ENCODE measurements at places on chromosomes 1 and 21.

DNA sequence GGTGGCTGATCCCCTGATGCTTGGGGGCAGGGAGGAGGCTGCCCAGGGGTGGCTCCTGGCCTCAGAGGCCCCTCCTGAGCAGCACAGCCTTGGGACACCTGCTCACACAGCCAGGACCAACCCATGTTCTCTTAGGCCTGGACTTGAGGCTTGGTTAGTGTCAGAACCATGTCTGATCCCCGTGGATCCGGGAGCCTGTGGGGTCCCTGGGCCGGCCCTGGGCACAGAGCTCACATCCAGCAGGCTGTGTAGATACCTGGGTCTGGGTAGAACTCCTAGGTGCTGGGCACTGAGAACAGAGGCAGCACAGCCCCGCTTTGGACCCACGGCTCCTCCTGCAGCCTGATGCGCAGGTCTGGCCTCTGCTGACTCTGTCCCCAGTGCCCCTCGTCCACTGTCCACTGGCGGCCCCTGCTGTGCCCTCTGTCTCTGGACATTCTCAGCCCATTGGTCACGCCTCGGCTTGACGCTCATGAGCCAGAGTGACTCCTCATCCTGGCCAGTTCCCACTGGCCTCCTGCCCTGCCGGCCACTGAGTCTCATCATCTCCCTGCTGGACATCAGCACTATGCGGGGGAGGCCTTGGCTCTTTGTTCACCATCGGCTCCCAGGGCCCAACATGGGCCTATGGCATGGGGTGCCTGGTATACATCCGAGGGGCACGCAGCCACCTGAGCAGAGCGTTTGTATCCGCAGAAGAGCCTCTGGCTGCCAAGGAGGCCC, 70.2 kb downstream of the TRIM11 start:
- DNase-seq = no peak

DNA sequence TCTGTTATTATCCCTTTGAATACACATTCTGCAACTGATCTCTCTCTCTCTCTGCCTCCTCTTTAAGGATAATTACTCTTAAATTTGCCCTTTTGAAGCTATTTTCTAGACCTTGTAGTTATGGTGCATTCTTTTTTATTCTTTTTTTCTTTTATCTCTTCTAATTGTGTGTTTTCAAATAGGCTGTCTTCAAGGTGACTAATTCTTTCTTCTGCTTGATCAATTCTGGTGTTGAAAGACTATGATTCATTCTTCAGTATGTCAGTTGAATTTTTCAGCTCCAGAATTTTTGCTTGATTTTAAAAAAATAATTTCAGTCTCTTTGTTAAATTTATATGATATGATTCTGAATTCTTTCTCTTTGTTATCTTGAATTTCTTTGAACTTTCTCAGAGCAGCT, 95.6 kb upstream of the GPR52 start:
- DNase-seq = no peak

DNA sequence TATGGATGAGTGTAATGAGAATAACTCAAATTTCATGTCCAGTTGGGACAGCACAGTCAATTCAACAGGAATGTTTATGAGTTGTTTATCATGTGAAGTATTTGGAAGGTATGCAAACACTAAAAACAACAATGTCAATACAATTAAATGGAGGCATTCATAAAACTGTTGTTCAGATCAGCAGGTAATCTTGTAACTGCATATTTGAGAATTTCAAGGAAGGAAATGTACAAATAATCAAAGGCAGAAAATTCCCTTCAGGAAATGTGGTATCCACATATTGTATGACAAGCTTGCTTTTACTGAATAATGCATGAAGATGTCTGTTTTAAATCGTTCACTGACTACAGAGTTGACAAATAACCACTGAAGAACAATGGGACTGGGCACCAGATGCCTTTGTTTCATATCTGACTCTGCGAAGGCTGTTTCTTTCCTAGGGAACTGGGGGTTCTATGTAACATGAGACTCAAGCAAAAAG, 198.3 kb downstream of the LTN1 start:
- no peak for DNase-seq

- no peak for DNase-seq
Observed at GRCh38 chr1:162690672-162691434, 58.6 kb downstream of the DDR2 start.

DNA sequence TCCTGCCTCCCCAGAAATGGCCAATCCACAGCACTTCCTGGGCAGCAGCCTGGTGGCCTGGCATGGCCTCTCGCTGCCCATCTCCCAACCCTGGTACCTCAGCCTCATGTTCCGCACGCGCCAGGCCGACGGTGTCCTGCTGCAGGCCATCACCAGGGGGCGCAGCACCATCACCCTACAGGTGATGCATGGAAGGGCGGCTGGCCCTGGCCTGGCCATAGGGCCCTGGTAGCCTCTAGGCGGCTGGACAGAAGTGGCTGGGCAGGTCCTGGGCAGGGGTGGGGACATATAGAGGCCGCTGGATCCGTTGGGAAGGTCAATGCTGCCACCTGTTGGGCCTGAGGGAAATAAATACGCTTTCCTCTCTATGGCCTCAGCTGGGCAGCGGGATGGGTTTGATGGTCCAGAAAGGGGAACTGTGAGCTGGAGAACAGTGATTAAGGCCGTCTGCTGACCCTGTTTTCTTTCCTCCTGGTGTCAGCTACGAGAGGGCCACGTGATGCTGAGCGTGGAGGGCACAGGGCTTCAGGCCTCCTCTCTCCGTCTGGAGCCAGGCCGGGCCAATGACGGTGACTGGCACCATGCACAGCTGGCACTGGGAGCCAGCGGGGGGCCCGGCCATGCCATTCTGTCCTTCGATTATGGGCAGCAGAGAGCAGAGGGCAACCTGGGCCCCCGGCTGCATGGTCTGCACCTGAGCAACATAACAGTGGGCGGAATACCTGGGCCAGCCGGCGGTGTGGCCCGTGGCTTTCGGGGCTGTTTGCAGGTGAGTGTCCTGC, 14.4 kb downstream of the CELSR2 start:
- DNase-seq = peak; percentile 31

Data from glomerular endothelial cell (primary cell).